ENCODE measurements at places on chromosomes 4 and X.

GRCh38 chr4:73653695-73654106 lies 33.5 kb upstream of the RASSF6 start:
- peak; percentile 12 for DNase-seq

DNA sequence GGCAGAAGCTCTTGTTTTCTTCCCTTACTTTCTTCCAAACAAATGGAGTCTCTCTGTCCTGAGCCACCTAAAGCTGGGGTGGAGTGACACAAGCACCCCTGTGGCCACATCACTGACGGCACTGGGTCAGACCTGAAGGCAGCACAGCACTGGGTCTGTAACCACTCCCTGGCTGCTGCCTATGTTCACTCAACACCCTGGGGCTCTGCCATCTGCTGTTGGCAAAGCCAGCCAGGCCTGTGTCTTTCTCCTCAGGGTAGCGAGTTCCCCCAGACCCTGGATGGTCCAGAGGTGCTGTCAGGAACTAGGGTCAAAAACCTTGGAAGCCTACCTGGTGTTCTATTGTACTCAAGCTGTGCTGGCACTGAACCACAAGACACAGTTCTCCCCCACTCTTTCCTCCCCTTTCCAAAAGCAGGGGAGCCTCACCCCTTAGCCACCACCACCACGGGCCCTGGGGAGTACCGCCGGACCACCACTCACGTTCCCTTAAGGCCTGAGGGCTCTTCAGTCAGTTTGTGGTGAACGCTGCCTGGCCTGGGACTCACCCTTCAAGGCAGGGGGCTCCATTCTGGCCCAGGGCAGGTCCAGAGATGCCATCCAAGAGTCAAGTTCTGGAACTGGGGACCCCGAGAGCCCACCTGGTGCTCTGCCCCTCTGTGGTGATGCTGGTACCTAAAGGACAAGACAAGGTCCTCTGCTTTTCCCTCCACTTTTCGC lies 31.5 kb downstream of the TMEM271 start:
- DNase-seq: no peak

DNA sequence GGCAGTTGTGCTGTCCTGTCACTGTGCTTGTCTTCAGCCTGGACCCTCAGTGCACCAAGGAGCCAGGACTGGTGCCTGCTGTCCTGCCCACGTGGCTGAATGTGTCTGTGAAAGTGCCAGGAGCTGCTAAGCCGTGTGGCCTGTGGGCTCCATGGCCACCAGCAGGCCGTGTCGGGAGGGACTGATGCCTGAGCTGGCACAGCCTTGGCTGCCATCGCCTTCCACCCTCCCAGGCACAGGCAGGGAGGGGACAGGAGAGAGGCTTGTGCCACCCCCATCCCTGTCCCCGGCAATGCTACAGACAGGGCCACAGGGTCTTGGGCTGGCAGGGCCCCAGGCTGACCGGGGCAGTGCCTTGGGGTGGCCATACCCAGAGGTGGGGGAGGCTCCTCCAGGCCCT lies 24.8 kb downstream of the DOK7 start:
- no peak for DNase-seq

GRCh38 chrX:71212536-71212935 lies 10.5 kb upstream of the GJB1 start:
- no peak for DNase-seq

DNA sequence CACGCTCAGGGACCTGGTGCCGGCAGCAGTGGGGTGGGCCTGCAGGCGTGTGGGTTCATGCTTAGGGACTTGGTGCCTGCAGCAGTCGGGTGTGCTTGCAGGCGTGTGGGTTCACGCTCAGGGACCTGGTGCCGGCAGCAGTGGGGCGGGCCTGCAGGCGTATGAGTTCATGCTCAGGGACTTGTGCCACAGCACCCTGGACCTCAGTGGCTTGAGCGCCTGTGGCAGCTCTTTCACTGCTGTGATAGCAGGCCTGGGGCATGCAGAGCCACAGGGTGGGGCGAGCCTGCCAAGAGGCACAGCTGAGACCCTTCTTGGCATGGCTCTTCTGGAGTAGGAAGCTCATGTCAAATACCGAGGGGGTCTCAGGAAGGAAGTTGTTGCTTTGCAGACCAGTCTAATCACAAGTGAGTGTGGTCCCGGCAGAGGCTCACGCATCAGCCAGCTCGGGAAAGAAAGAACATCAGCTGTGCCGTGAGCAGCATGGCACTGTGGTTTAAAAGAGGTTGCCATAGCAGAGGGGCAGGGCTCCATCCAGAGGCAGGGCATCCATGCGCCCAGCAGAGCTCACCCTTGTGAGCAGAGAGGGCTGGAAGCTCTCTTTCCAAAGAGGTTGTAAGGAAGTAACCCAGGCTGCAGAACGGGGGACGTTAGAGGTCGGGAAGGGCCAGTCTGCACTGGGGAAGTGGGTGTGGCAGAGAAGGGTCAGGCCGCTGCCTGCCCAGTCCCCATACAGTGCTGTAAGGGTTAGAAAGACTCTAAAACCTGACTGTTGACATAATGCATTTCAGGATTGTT lies 21.1 kb downstream of the PIGG start:
- DNase-seq: no peak

- DNase-seq: peak; percentile 48
Observed at GRCh38 chr4:128653527-128654444, 155.7 kb upstream of the JADE1 start.

DNA sequence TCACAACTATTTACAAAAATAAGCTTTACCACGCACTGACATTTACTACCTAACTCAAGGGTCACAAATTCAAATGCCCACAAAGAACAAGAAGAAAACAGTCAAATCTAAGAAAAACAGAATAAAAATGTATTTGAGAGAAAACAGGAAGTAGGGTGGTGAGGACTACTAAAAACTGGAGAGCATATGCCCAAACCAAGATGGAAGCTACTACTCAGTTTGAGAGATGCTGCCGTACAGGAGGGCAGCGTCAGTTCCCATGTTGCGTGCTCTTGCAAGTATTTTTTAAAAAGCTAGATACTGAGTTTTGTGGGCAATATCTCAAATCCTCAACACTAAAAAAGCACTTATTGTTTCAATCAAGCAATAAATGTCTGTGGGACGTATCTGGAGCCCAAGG lies 16.2 kb downstream of the HNRNPD start:
- DNase-seq: no peak

DNA sequence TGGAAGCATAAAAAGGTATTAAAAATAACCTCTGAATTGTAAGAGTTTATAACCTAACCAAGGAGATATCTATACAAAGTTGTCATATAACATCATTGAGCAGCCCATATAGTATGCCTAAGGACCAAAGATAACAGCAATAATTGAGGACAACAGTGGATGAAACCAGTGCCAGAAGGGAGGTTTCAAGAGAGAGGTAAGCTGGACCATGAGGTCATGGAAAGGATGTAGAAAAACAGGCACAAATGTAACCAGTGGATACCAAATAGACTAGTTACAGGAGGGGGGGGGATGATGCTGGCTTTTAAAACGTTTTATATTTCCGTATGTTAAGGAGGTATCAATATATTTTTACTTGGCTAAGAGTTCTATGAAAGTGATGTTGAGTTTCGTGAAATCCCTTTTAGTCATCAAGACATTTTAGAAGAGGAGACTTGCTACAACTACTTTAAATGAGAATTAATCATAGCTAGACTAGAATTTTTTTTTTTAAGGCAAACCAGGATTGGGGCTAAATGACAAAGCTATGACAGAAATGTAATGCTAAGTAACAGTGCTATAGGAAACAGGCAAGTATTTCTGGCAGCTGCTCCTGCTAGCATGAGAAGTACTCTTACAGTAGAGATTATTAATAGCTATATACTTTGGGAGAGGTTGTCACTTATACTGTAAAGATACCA lies 161.1 kb downstream of the FBXW7 start:
- no peak for DNase-seq

DNA sequence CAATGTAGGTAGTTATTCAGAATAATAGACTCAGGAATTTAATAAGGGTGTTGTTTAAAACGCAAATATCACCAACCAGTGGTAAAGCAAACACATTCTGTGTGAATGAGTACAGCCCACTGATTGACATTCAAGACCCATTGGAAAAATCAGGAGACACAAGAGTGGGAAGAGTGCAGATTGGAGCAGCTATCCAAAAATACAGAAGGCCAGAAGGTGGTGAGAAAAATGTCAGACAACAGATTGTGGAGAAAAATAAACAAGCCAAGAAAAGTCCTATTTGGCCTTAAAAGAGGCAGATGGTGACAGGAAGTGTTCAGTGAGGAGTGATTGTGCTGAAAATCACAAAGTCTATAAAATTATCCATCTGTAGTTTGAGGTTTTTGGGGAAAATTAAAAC lies 39.3 kb downstream of the CPE start:
- DNase-seq: no peak

GRCh38 chr4:158371158-158371557 lies 150.5 kb upstream of the RXFP1 start:
- no peak for DNase-seq

DNA sequence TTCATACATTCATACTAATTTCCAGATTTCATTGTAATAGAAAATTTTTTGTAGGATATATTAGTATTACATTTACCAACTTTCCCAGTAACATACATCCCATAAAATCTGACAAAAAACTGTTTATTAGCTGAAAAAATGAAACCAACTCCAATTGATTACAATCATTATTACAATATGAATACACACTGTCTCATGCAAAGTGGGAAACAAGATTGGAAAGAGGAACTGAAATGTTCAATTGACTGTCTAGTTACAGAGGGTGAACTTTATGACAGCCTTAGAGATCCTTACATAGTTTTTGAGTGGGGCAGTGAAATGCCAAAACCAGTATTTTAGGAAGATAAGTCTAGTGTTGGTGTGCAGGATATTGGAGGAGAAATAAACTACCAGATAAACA lies 2.3 kb upstream of the AMBN start:
- no peak for DNase-seq

DNA sequence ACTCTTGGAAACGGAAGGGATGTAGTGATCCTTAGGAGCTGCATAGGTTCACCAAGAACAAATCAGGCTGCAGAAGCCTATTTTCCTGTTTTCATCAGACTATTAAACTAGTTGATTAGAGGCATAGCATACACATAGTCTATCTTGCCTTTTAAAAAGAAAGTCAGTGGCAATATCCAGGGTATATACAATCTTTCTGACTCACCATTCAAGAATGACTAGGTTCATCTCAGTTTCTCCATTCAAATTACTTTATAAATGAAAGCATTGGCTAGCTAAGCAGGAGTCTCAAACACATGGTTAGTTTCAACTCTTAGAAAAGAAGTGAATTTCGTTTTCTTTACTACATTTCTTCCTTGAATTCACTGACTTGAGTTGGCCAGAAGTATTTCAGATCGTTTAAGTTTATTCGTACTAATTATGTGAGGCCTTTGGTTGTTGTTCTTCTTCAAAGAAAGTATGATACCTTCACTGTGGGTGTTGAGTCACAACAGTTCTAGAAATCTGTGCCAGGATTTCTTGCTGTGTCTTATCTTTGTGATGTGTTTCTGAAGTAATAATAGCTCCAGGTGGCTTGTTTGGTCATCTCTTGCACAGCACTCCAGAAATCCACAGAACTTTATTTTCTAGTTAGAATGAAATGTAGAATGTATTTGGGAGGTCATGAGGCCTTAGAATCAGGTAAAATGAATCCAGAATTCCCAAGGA lies 88.2 kb downstream of the AWAT2 start:
- DNase-seq: no peak

GRCh38 chrX:137212078-137212632 lies 178.4 kb upstream of the GPR101 start:
- DNase-seq: no peak

- DNase-seq: no peak
Observed at GRCh38 chr4:16461362-16461761, 235.1 kb upstream of the TAPT1 start.

DNA sequence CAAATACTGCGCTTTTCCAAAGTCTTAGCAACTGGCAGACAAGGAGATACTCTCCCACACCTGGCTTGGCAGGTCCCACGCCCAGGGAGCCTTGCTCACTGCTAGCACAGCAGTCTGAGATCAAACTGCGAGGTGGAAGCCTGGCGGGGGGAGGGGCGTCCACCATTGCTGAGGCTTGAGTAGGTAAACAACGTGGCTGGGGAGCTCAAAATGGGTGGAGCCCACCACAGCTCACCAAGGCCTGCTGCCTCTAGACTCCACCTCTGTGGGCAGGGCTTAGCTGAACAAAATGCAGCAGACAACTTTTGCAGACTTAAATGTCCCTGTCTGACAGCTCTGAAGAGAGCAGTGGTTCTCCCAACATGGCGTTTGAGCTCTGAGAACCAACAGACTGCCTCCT lies 23.0 kb upstream of the NFKB1 start:
- no peak for DNase-seq

DNA sequence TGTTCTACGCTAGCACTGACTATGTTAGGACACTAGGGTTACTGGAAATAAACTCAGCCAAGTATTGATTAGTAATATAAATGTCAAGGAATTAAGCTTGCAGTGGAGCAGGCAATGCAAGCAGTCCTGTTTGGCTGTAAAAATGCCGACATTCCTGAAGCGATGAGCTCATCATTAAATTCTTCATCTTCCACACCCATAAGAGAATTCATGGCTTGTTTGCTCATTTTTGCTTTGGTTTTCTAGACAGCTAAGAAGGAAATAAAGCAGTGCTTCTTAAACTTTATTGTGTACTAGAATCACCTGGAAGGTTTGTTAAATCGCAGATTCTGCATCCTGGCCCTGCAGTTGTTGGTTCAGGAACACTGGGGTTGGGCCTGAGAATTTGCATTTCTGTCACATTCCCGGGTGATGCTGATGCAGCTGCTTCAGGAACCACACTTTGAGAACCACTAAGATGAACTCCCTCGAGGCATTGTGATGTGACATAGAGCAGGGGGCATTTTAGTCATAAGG lies 17.8 kb downstream of the ANXA3 start:
- DNase-seq: no peak

DNA sequence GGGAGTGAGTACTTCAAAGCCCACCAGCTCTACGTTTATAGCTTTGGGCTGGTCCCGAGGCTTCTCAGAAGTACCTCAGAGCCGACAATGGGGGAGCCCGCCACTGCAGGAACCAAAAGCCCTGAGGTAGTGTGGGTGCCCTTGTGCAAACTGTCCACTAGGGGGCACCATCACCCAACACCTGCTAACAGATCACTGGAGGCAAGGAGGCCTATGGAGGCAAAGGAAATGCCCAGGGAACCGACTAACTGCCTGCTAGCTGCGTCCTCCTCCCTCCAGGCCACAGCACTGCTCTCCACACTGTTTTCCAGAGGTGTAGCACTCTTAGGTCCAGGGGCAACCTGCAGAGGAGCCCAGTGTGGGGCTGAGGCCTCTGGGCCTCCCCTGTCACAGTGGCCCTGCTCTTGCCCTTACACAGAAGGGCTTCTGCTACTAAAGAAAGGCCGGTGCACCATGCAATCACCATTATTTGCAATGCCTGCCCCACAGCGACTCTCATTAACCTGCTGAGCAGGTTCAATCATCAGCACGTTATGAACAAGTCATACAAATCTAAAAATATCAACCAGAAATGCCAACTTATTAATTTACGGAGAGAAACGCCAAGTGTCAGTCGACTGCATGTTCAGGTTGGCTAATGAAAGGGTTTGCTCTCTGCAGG lies 159.1 kb downstream of the NSUN7 start:
- peak; percentile 41 for DNase-seq

DNA sequence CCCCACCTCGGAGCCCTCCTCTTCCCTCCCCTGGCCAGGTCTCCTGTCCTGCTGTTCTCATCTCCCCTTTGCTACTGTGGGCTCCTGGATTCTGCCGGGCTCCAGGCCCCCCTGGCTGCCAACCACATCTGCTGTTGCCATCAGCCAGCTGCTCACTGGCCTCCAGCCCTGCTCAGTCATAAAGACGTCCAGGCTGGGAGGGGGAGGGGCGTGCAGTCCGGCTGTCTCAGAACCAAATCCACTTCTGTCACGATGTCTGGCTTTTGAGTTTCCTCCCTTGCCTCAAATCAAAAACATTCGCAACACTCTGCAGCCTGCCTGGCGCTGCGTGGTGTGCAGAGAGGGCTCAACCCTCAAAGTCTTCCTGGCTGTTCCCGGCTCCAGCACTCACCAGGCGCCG lies 7.1 kb downstream of the RASL11B start:
- DNase-seq: peak; percentile 36

All from DMS79 (cell line).